Non-pigmented ciliary epithelial cell (primary cell): ENCODE measurements at places on chromosomes 11 and 22.

DNA sequence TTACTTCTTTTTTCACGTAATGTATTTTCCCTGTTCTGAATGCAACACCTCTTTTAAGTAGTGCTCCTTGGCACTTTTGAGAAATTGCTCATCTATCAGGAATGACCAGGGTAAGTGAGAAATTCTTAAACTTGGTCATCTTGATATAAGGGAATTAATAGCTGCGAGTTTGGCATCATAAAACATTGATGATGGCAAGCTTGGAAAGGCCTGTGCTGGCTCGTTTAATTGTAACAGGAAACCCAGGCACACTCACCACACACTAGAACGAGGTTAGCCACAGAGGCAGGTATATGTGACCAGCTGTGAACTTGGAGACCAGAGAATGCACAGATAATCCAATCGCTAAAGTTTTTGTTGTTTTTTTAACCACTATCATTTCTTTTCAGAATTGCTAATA is 24.3 kb downstream of the FAM118A start:
- no peak for DNase-seq

DNA sequence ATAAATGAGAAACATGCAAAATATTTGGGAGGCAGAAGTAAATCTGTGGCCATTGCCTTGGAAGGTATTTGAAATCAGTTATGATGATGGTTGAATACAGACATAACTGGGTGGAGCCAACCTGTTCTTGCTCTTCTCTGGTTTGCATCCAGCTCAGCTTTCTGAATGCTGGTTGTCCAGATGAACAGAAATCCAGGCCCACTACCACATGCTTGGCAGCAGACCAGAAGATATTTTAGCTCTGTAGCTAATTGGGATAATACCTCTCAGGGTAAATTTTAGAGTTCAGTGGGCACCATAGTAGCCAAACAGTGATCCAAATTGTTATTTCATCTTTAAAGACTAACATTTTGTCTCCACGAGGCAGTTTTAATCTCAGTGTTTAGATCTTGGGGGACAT is 308.3 kb downstream of the RAB38 start:
- DNase-seq = no peak

- DNase-seq = no peak
Measured at GRCh38 chr22:40469181-40469580, 98.8 kb downstream of the SGSM3 start.

DNA sequence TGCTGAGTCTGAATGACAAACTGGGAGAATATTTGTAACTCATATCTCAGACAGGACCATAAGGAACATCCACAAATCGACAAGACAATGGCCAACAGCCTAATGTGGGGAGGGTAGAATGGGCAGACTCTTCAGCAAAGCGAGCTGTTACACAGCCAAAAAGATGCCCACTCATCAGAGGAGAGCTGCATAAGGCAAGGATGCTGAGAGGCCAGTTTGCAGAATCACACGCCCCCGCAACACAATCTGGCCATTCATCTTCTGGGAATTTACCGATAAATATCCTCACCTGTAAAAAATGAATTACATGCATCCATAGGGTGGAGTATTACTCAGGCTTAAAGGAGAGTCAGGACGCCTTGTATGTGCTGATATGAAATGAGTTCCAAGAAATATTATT is 57.5 kb upstream of the SLC22A12 start:
- no peak for DNase-seq

DNA sequence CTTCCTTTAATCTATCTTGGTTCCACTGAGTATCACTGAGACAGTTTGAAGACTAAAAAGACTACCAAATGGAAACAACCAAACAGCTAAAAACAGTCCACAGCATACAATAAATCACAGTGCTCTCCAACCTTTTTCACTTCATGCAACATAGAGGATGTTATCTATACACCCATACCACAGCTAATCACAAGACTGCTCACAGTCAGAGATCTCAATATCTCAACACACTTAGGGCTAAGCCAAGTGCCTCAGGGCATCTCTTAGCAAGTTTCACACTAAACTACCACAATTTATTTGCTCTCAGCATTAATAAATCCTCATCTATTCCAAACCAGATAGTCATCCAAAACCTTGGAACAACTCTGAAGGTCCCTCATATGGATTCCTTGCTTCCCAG is 129.4 kb downstream of the SBF2 start:
- no peak for DNase-seq

DNA sequence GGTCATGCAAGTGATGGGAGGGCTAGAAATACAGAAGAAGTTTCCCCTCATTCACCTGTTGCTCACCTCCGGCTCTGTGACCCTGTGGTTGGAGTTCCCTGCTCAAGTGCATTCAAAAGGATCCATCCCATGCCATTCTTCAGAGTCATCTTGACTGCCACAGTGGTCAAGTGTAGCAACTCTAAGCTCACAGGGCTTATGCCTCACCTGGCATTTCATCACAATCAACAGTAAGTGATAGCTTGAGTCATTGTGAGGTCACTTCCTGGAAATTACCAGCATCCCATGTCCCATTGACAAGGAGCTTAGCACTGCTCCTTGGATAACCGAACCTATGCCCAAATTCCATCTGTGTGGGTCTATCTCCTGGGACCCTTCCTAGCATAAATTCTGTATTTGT is 55.6 kb downstream of the OR4C45 start:
- no peak for DNase-seq

GRCh38 chr11:10293423-10294289 is at the start of gene SBF2:
TSS of gene SBF2 (minus strand) at chr11:10294219. CDS start at chr11:10294069, 150 bp downstream.
- DNase-seq = no peak

DNA sequence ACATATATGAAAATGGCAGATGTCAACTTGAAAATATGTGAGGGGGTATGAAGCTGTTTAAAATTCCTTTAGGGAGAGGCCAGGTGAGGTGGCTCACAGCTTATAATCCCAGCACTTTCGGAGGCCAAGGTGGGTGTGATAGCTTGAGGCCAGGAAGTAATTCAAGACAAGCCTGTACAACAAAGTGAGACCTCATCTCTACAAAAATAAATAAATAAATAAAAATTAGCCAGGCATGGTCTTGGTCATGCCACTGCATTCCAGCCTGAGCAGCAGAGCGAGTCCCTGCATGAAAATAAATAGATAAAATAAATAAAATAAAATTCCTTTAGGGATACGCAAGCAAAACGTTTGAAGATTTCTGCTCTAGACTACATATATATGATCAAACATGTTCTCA is 38.1 kb upstream of the FAM181B start:
- DNase-seq = no peak

DNA sequence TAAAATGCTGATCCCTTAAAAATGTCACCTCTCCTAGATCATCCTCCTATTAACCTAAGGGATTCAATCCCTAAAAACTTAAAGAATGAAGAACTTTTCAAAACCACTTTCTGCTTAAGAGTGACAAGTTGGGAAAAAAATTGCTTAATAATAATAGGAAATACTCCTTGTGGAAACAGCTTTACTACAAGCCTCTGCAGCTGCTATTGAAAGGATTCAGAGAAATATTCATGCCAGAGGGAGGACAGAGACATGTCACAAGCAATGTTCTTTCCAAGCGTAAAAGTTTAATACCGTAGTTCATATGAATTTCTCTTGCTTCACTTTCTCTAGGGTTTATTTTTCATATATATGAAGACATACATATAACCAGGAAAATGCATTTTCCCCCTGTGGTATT is 98.2 kb downstream of the ARHGAP20 start:
- no peak for DNase-seq

DNA sequence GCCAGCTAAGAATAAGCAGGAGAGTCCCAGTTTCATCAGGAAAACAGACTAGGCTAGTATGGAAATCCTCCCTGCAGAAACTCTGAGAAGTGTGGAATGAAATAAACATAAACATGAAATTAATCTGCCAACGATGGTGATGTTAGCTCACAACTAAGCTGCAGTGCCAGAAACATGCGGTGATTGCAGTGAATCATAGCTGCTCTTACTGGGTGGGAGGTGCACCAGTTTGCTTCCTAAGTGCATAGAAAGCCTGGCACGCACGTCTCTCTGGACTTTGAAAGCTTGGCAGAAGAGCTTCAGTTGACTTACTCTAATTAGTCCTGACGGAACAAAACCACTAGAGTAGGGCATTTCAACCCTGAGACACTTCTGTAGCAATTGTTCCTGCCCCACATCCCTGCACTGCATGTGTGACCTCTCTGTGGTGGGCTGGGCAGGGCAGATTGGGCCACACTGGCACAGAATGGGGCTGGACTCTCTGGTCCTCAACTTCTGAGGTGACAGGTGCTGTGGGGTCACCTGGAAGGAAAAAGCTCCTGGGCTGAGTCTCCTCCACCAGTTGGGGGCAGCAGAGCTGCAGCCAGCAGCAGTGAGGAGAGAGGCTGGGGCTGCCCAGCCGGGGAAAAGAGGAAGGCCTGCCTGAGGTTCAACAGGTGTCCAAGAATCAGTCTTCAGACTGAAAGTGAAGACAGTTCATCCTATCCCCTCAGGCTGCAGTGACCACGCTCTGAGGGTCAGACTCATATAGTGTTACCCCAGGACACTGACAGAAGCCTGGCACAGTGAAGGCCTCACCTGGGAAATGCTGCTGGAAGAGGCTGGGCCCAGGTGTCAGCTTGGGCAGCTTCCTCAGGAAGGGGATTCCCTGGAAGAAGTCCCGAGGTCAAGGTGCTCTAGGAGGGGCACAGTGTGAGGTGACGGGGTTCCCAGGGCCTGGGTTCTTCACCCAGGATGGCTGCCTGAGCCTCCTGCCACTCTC is 40.5 kb downstream of the GGTLC2 start:
- DNase-seq = no peak

DNA sequence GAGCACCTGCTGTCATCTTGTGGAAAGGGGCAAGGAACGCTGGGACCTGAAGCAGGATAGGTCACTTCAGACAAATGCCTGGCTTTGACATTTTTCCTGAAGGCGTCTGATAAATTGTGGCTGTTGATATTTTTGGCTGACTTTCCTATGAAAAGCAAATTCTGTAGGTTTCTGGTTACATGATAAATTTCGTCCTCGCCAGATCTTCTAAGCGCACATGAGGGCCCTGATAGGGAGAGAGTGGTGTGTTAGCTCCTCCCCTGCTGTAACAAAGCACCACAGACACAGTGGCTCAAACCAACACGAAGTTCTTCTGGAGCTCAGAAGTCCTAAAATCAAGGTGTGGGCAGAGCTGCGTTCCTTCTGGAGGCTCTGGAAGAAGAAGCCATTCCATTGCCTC is 19.6 kb downstream of the APOL4 start:
- DNase-seq = no peak

DNA sequence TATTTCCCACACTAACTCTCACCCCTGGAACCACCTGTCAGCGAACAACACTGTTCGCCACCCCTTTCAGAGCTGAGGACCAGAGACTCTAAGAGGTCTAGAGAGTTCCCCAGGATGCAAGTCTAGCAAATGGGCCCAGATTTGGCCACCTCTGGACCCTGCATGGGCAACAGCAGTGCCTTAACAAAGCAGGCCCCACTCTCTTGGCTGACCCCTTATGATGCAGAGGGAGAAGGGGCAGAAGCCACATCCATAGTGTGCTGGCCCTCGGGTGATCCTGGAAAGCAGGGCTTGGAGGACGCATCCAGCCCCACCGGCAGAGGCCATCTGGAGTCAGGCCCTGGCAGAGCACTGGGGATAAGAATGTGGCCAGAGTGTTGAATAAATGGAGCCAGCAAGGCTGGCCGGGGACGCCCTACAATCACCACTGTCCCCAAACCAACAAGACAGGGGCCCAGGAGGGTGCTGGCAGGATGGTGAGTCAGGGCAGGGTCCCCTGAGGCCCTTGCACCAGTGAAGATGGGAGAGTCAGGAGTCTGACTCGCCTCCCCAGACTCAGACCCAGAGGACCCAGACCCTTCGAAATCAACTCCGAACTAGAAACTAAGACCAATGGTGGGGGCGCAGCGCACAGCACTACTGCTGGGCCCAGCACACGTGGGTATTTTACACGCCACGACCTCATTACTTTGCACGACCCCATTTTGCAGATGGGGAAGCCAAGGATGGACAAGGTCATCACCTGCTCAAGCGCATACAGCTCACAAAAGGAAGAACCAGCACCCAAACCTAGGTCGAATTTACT is 6.5 kb downstream of the CSNK1E start:
- no peak for DNase-seq

- DNase-seq = no peak
Measured at GRCh38 chr11:34460278-34460677, 21.5 kb downstream of the CAT start.
